ENCODE measurements at places on chromosomes 4 and X.
A peak's percentile ranks its signal among the peaks of the same experiment; 100 is the strongest.

GRCh38 chrX:86830685-86831084, 682.4 kb downstream of the DACH2 start:
- no peak for DNase-seq

- no peak for DNase-seq
Observed at GRCh38 chr4:39048311-39048710, 13.7 kb upstream of the KLHL5 start.

DNA sequence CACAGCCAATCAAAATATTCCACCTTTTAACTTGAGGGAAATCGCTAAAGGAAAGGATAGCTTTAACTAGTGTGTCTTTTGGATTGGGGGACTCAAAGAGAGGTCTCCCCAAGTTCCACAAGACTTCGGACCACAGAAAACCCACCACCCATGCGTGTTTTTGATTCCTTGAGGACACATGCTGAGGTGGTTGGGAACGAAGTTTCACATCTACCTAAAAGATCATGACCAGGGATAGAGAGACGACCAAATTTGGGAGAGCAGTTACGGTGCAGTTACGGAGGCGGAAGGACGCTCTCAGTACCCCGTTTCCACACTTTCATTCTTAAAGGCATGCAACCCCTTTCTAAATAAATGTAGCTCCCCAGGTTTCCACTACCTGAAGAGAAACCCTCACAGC, 1.1 kb downstream of the PCYT1B start:
- no peak for DNase-seq

GRCh38 chr4:3302173-3302785, 9.5 kb downstream of the RGS12 start:
- peak; percentile 34 for DNase-seq

DNA sequence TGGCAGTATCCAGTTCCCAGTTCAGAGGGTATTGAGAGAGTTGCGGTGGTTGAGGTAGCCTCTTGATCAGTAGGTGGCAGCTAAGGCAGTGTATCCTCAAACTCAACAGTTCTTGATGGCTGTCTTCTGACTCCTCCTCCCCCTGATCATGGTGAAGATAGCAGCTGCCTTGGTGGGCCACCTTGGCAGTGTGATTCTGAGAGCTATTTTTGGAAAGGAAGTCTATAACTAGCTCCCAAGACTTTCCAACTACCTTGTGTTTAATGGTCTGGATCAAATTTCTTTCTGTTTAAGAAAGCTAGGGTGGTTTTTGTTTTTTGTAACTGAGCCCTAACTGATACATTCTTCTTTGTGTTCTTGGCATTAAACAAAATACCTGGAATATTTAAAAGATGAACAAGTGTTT, 10.5 kb upstream of the TBC1D19 start:
- DNase-seq: no peak

DNA sequence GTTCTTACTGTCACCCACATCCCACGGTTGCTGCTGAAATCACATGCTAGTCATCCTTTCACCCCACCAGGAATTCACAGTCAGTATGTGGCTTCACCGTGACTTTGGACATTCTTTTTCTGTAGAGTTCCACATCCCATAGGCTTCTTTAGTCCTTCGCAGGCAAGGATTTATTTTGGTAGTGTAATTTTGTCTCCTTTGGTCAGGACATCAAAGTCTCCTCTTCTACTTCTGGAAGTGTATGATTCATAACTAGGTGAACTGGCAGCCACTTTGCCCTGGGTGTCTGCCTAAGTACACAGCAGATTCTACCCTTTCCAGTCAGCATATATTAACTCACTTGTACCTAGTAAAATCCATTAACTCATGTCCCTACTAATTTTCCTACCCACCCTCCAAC, 38.3 kb upstream of the MMAA start:
- no peak for DNase-seq

DNA sequence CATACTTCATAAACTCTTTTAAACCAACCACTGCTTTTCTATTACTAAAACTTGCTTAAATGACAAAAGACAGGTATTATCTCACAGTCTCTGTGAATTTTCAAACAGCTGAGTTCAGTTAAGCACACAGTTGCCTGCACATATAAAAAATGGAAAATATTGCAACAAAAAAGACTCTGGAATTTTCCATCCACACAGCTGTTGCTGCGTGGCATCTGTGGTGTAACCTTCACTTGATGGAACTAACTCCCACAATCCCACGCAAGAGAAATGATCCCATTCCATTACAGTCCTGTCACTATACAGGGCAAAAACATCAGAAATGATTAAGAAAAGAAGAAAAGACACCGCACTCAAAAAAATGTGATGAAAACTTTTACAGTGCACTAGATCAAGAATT, 149.8 kb upstream of the TBL1X start:
- DNase-seq: no peak

- no peak for DNase-seq
Observed at GRCh38 chrX:24494647-24495075, 29.6 kb downstream of the PDK3 start.

GRCh38 chr4:79848329-79848728, 224.7 kb downstream of the ANTXR2 start:
- DNase-seq: no peak

- DNase-seq: no peak
Observed at GRCh38 chr4:79915246-79915645, 157.8 kb downstream of the ANTXR2 start.

DNA sequence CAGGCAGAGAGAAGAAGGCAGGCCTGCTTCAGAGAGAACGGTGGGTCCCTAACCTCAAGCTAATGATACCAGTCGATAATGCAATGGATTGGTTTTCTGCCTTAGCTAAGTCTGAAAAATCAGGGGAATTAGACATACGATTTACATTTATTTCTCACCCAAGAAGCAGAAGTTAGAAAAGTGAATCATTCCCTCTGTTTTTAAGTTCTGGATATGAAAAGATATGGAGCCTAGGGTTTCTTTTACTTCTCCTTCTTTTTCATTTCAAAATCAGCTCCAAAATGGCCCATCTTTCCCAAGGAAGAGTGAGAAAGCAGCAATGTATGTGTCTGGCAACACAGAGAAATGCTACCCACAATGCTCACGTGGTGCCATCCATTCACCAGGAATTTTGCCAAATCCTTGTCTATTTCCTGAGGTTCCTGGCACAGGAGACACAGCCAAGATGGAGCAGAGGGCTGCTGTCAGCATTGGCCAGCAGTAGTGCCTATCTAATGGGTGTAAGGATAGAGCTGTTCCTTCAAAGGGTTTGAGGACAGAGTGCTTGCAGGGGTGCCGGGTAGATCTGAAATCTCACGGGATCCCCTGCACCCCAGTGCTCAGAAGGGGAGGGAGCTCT, 231.5 kb downstream of the MAML3 start:
- no peak for DNase-seq

GRCh38 chrX:42385730-42386129, 392.2 kb downstream of the PPP1R2C start:
- DNase-seq: no peak

- no peak for DNase-seq
Observed at GRCh38 chr4:44806071-44806470, 79.7 kb upstream of the GNPDA2 start.

- DNase-seq: no peak
Observed at GRCh38 chrX:151416579-151416978, 19.6 kb downstream of the VMA21 start.

DNA sequence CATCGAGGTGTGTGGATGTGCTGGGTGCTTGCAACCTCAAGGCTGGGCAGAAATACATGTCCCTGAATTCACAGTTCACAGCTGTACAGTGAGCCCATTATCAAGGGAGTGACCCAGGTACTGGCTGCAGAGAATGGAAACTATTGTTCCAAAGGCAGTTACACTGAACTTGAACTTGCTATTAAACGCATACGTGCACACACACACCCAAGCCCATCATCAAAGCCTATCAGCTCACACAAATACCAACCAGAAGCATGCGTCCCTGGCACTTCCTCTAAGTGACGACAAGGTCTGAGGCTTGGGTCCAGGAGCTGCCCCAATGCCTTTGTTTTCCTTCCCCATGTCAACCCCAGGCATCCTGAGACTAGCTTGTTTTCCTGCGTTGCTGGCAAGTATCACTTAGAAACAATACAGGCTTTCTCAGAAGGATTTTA, 88.6 kb downstream of the IRF2 start:
- no peak for DNase-seq

DNA sequence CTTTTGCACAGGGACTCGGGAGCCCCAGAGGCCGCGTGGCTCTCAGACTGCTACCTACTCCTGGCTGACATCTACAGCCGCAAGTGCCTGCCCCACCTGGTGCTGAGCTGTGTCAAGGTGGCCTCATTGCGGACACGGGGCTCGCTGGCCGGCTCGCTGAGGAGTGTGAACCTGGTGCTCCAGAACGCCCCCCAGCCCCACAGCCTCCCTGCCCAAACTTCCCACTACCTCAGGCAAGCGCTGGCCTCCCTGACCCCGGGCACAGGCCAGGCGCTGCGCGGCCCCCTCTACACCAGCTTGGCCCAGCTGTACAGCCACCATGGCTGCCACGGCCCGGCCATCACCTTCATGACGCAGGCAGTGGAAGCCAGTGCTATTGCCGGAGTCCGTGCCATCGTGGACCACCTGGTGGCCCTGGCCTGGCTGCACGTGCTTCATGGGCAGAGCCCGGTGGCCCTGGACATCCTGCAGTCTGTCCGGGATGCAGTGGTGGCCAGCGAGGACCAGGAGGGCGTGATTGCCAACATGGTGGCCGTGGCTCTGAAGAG, 28.8 kb downstream of the SH3TC1 start:
- DNase-seq: no peak

DNA sequence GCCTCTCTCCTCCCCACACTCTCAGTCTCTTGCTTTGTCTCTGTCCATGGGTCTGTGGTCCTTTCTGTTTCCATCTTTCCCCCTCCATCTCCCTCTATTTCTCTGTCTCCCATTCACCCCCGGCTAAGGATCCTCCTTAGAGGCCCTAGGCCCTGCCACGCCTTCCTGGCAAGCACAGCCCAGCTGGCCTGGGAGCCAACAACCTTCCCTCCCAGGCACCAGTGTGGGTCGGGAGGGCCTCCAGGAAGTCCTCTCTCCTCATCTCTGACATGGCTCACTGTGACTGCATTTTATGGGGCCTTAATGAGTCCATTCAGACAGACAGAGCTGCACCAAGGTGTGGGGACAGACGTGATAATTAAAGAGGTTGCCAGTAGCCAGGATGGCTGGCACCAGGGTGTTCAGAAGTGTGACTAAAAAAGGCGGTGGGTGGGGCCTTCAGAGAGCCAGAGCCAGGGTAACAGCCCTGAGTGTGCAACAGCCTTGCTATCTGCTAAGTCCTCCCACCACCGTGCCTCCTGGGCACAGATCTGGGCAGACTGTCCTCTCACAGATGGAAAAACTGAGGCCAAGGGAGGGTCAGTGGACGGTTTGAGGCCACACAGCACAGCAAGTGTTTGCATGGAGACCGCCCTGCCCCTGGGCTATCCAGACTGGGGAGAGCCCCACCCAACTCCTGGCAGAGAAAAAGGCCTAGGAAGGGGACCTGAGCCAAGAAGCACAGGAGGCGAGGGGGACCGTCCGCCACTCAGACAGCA, 31.5 kb downstream of the BLOC1S4 start:
- DNase-seq: no peak

DNA sequence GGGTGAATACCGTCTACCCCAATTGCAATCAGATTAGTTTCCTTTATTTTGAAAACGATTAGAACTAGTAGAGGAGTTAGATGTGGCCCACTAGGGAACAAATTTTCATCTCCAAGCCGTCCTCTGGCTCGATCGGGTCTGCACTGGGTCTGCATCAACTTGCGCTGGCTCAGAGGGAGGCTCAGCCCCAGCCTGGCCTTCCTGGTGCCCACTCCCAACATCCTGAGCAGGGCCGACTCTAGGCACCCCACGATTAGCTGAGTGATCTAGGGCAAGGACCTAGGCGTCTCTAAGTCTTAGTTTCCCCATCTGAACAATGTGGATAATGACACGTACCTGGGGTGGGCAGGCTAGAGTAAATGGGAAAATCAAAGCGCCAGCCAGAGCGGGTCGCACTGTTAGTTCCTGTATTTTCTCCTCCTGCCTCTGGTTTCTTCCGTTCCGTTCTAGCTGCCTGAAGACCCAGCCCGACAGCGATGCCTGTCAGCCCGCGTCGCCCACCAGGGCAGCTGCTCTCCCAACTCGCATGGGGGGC, 7.7 kb upstream of the HAND2 start:
- no peak for DNase-seq

- no peak for DNase-seq
Observed at GRCh38 chrX:7985568-7985967, 58.4 kb upstream of the PNPLA4 start.

DNA sequence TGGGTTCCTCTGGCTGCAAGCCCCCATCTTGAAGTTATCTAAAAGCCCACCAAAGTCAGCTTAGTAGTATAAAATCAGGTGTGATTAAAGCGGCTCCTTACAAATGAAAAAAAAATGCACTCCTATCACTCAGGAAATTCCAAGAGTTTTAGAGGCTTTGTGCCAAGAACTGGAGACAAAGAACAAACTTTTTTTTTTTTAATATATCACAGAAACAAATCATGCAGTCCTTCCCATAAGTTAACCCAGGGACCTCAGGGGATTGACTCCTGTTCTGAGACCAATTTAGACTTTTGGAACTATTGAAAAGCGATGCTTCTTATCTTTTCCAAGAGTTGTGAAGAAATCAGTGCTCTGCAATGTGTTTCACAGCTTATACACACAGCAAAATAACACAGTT, 53.6 kb downstream of the HHIP start:
- DNase-seq: no peak

- DNase-seq: no peak
Observed at GRCh38 chr4:77155631-77156452, 1.2 kb upstream of the CCNG2 start.

Measured in activated CD4-positive, alpha-beta T cell treated with anti-CD3 and anti-CD28 coated beads for 24 hours (primary cell).